ENCODE measurements at places on chromosomes 11 and 22.

DNA sequence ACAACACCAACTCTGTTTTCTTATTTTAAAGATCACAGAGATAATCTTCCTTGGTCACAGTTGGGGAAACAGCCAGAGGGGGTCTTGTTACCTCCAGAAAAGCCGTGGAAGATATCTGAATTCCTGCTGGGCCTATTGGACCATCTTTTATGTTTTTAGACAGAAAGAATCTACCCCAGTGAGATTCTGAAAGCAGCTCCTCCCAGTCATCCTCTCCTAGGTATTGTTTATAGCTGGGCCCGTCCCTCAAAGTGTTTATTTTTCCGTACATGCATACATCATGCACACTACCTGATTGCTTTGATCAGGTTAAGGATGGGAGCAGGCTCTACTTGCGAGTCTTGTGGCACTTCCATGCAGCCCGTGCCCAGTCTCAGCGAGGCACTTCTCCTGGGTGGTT, 742.4 kb downstream of the NTM start:
- no peak for DNase-seq

DNA sequence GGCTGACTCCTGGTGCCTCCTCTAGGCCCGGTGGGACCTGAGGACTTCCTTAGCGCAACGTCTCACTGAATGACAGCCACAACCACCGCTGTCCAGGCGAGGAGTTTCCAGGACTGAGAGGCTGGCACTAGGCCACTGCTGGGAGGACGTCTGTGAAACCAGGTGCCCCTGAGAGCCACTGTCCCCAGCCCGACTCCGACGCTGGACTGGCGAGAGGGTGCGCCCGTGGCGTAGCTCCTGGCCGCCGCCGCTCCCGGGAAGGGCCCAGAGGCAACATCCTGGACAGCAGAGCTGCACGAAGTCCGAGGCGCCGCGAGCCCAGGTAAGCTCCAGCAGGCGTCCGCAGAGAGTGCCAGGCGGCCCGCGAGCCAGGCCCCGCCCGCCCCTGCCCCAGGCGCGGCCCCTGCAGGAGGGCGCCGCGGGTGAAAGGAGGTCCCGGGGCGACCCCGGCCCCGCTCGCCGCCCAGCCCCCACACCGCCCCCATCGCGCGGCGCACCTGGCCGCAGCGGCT, 525 bp downstream of the DGCR2 start:
- no peak for DNase-seq

DNA sequence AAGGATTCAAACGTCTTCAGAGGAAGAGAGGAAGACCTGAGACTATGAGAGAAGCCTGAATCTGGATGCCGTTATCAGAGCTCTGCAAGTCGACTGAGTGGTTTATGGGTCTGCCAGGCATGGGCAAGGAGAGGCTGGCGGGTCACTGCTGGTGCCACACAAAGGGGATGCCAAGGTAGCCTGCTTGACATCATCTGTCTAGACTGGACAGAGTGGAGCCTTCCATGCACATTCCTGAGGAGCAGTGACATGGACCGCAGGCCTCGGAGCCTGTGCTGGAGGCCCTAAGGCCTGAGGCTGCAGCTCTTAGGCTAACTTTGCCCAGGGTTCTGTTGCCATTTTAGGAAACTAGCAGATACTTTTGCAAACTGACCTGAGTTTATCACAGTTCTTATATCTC, 127.4 kb downstream of the WT1 start:
- DNase-seq = no peak

GRCh38 chr11:112605093-112605666, 344.5 kb upstream of the PLET1 start:
- DNase-seq = peak; percentile 20

DNA sequence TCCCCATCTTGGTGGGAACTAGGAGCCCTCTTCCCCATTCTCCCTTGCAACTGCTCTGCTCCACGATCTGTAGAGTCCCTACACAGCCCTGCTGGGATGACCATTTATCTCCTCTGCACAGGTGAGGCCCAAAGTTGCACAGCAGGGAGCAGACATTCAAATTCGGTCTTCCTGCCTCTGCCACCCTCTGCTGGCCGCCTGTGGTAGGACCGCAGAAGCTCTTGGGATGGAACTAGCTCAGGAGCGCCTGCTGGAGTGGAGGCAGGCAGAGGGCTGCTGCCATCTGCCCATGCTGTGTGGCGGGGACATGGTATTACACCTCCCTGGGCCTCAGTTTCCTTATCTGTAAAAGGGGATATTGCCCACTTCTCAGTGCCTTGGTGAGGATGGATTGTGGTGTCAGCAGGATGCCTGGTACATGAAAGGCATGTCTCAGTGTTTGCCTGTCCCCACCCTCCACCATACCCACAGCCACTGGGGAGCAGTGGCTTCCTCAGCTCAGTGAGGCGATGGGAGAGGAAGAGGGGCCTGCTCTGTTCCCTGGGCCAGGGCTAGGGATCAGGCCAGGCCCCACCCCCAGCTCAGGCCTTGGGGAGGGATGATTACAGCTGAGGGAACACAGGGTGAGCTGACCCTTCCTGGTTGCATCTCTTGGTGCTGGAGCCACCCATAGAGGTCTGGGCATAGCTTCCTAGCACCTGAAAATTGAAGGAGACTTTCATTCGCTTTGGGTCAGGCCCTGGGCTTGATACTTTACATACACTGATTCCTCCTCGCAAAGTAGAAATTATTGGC, 11.3 kb upstream of the OMP start:
- no peak for DNase-seq

- DNase-seq = no peak
Measured at GRCh38 chr11:133887692-133888332, 42.5 kb upstream of the SPATA19 start.

DNA sequence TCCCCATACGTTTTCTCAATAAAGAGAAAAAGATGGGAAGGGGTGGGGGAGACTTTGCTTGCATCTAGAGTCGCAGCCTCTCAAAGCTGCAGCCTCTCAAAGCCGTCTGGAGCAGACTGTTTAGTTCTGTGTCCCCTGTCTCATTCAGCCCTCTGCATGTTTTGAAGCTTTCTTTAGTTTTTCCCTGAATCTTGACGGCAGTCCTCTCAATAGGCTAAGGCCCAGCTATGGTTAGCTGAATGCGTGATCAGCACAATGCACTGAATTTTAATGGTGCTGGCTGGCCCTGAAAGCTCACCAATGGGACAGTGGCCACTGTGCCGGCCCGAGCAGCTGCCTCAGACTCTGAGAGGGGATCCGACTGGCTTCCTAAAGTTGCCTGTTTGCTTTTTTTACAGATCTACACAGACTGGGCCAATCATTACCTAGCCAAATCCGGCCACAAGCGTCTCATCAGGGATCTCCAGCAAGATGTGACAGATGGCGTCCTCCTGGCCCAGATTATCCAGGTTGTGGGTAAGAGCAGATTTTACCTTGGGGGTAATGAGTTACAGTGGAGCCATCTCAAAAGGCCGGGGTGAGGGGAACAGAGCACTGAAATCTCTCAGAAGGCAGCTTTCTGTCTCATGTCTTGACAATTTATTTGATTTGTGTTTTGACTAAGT, 119.6 kb downstream of the NAV2 start:
- no peak for DNase-seq

GRCh38 chr11:134441281-134441680, 29.2 kb upstream of the B3GAT1 start:
- no peak for DNase-seq

GRCh38 chr22:39999144-39999757, 4.5 kb downstream of the FAM83F start:
- DNase-seq = no peak

DNA sequence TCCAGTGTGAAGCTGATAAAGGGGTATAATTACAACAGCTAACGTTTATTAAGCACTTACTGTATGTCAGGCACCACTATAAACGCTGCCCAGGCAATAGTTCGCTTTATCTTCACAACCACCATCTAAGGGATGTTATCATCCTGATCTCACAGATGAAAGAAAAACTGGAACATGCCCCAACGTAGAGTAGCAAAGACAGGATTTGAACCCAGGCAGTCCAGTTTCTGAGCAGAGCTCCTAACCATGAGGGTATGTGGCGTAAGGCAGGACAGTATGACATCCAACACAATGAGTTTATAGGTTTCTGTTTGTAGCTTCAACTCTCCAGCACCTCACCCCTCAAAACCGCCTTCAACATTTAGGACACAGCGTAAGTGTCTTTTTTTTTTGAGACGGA, 59.5 kb downstream of the AHNAK start:
- DNase-seq = no peak

- DNase-seq = no peak
Measured at GRCh38 chr11:130675371-130675821, 227.0 kb downstream of the ADAMTS15 start.

GRCh38 chr11:19577976-19578619, 134.5 kb upstream of the NAV2 start:
- DNase-seq = peak; percentile 72

DNA sequence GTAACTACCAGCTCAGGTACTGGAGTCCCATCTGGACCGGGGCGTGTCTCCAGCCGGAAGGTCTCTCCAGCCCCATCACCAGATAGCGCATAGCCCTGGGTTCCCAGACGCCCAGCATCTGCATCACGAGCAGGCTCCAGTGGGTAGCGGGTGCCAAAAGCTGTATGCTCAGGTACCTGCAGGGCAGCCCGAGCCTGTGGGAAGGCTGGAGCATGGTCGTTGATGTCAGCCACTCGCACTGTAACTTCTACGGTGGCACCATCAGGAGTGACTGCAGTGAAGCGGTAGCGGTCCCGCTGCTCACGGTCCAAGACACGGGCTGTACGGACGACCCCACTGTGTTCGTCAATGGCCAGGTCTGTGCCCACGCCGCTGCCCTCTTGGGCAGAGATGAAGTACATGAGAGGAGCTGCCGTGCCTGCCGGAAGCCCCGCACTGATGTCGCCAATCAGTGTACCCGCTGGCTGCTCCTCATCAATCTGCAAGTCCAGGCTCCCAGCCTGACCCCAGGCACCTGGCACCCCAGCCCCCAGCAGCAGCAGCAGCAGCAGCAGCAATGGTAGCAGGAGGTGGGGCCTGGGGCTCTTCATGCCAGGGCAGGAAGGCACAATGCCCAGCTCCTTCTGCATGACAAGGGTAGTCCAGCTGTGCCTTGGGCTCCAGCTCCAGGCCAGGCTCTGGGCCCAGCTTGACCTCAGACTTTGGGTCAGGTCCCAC, 14.5 kb downstream of the DCHS1 start:
- DNase-seq = no peak

DNA sequence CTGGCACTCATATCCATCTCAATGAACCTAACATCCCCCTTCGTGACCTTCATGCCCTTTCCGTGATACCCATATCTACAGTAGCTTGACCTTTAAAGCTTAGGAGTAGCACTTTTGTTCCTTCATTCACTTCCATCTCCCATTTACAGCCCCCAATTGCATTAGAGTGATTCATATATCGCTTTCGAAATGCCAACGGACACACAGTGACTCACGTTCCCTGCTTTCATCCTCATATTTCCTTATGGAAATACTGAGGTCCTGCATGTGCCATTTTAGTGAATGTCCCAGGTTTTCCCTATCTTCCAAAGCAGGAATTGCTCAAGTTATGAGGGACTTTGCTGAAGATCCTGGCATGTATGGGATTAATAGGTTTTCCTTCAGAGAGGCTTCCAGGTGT, 44.3 kb upstream of the CEP126 start:
- no peak for DNase-seq

GRCh38 chr11:61171907-61172306, 10.7 kb upstream of the VPS37C start:
- no peak for DNase-seq

DNA sequence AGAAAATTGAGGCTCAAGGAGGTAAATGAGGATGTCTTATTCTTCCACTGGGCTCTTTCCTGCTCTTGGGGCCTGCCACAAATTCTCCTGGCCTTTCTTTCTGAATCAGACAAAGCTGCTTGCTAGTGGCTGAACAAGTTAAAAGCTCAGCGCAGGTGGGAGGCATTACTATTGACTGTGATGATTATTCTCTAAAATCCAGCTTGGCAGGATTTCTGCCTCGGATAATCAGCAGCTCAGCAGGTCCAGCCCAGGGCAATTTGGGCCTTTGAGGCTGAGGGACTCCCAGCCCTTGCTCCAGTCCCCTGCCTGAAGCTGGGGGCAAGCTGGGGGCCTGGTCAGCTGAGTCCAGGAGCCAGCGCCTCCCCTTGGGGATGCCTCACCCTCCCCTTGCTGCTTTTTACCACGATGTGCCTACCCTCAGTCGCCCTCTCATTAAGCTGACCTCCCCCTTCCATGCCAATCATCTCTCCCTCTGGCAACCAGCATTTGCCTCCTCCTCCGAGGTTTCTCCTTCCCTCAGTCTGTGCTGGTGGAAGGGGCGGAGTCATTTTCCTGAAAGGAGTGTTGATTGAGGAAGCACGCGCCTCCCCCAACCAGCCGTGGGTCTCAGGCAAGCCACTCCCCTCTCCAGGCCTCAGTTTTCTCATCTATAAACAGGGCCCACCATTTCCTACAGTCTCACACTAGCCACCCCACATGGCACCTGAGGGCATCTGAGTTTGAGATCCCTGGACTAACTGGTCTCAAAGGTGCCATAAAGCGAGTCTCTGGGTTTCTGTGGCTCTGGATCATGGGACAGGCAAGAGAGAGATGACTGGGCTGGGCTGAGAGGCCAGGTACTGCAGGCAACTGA, 60.6 kb upstream of the PRDM11 start:
- DNase-seq = no peak

DNA sequence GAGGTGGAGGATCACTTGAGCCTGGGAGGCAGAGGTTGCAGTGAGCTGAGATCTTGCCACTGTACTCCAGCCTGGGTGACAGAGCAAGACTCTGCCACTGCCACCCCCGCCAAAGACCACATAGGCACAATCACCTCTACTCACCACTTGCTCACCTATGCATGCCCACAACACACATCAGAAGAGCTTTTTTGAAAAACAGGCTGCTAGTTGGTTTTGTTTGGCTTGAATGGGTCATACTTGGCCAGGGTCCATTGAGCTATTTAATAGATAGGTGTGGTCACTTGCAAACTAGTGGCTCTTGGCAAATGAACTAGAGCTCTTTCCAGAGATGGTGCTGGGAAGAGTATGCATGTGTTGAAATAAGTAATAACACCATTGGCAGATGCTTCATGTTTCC, 80.1 kb downstream of the EMSY start:
- peak; percentile 61 for DNase-seq

DNA sequence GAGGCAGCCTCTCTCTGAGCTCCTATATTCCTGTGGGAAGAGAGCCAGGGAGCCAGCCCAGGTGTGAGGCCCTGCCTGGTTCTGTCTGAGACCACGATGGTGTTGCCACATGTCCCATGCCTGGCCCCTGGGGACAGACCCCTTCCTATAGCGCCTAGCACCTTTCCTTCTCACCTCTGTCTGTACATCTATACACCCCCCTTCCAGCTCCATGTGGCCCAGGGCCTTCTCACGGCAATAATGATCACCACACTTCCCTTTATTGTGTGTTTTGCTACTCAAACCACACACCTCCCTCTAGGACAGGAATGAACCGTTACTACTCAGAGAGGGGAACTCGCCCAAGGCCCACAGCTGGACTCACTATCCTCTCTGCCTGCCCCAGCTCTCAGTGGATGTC, 12.8 kb downstream of the CD82 start:
- DNase-seq = no peak

GRCh38 chr11:123344790-123345357, 85.2 kb upstream of the GRAMD1B start:
- no peak for DNase-seq

All from AG09309 (cell line).